ENCODE measurements at places on chromosomes 3 and 15. TPM values are rescaled to one million over a fixed set of nuclear protein-coding genes. Genes with fewer than 3 reads are reported as not detected.

CCDC14 gene
- 1.1 TPM for polyA plus RNA-seq

DNA sequence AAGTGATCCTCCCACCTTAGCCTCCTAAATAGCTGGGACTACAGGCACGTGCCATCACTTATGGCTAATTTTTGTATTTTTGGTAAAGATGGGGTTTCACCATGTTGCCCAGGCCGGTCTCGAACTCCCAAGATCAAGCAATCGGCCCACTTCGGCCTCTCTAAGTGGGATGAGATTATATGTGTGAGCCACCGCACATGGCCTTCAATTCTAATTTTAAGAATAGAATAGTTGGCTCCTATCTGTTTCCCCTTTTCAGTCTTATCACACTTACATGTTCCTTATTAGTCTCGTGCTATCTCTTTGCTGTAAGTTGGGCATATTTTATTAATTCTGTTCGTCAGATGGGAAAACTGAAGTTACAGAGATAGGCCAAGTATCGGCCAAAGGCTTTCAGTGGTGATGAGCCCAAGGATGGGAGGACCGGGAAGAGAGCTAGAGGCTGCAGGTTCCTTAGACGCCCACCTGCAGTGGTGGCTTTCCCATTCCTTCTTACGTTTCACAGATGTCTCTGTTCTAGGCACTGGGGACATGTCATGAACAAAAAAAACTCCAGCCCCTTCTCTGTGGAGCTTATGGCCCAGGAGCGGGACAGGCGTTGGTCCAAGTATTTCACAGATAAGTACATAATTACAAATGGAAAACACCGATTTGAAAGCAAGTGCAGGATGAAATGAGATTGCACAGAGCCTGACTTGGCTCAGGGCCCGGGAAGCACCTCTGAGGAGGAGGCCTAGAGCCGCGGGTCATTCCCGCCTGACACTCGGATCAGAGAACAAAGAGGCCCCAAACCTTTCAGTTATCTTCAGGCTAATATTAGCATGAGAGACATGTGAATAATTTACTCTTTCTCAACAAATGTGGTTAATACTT is 91.1 kb upstream of the KLF13 start:
- no peak for DNase-seq

CGGBP1 gene
- 77.5 TPM for polyA plus RNA-seq

WWTR1 gene
- not detected for polyA plus RNA-seq

DNA sequence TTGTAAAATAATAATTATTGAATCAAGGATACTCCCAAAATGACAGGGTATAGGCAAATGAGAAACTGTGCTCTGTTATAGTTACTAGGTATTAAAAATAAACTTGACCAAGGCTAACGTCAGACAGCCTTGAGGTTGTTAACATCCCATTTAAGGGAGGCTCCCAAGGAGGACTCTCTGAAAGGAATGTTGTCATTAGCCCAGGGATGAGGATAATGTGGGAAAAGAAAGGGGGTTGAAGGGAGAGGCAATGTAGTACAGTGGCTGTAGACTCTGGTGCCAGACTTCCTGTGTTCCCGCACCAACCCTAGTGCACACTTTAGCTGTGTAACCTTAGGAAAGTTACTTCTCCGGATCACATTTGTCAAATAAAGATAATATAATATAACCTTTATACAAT is 47.0 kb upstream of the RARB start:
- no peak for DNase-seq

GP9 gene
- 1.2 TPM for polyA plus RNA-seq

HMCES gene
- 111 TPM for polyA plus RNA-seq

GRCh38 chr3:162437480-162437879 is 940.9 kb downstream of the OTOL1 start:
- no peak for DNase-seq

DNA sequence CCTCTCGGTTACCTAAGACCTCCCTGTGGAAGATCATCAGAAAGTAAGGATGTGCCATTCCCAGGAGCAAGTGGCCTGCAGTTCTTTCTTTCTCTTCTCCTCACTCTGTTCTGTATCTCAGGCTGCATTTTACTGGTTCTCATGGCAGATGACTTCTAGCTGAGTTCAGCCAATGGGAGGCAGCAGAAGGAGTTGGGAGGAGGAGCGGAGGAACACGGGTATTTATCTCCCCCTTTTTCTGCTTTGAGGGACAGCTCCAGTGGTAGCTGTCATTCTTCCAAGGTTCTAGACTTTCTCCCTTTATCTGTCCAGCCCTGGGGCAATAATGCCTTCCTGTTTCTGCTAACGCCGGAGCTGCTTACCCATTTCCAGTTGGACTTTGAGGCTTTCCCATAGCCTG is 339.9 kb downstream of the NR2F2 start:
- no peak for DNase-seq

- DNase-seq, result no peak
Observed at GRCh38 chr3:54668236-54668635, 259.6 kb downstream of the LRTM1 start.

DNA sequence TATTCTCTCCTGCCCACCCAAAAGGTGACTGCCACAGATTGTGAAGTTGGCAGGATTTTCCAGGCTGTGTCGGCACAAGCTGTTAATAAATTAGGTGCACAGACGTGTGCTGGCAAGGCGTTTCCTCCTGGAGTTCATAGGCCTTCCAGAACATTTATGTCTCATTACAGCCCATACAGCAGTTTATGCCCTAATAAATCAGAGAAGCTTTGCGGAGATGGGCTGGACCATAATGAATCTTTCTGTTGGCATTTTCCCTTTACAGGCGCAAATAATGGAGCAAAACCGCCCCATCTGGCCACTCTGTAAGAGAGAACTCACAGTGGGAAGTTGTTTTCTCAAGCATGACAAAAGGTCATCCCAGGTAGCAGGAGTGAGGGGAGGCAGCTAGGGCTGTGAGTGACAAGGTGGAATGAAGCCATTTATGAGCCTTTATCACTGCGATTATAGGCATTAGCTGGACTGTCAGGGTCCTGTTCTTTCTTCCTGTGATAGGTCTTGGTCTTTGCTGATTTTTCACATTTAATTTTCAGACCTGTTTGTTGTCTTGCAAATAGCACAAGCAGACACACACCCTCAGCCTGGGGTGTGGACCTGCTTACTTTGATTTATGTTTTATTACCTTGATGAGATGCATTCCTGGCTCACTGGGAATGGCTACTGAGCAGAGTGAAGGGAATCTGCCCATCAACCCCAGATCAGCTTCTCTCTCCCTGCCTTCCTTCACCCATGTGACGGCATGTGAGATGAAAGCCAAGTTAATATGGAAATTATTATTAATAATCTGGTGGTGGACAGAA is 257.5 kb downstream of the LRTM1 start:
- no peak for DNase-seq

DNA sequence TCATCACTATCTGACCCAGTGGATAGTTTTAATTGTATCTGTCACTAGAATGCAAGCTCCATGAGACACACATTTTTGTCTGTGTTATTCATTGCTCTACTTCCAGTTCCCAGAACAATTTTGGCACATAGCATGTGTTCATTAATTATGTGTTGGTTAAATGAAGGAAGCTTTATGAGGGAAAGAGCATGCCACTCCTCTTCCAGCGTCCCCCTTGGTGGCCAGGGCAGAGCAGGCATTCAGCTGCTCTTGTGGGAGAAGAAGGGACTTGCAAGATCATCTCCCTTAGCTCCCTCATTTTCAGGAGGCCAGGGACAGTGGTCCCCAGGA is 489 bp upstream of the GALNT15 start:
- DNase-seq, result no peak

- DNase-seq, result no peak
Observed at GRCh38 chr3:24393316-24393715, 101.3 kb downstream of the THRB start.

DNA sequence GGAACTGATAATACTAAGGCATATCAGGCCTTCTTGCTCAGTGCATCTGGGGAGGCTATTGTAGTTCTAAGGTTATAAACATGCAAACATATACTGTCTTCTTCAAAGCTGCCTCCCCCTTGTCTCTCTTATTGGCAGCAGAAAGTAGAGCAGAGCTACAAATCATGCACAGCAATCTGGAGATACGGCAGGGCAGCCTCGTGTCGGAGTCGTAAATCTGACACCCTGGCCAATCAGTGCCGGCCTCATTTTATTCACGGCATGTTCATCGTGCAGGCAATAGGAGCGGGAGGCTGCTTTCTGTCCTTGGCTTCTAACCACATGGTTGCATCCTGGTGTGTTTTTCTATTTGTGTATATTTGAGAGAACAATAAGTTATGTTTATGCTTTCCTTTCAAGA is 300.2 kb upstream of the CNTN6 start:
- no peak for DNase-seq

DNA sequence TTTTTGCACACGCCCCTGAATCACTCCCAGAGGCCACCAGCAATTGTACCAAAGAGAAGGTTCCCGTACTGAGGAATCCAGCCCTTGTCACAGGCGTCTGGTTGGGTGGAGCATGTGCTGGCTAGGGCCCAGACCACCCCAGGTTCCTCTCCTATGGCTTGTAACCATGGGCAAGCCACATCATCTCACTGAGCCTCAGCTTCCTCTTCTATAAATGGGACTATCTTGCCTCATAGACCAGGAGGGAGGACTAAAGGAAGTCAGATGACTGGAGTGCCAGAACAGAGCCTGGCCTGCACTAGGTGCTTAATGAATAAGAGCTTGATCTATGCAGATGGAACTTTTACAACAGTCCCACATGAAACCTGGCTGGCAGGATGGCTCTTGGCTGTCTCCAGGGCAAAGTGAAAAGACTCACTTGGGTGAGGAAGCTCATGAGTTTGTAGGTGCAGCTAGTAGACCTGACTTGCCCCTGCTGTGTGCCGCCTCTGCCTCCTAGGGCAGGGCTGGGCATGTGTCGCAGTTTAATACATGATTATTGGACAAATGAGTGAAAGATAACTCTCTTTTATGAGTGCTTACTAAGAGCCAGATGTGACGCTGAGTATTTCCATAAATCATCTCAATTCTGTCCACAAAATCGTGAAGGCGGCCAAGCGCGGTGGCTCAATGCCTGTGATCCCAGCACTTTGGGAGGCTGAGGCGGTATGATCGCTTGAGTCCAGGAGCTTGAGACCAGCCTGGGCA is 29.3 kb downstream of the CTSH start:
- DNase-seq, result no peak

DNA sequence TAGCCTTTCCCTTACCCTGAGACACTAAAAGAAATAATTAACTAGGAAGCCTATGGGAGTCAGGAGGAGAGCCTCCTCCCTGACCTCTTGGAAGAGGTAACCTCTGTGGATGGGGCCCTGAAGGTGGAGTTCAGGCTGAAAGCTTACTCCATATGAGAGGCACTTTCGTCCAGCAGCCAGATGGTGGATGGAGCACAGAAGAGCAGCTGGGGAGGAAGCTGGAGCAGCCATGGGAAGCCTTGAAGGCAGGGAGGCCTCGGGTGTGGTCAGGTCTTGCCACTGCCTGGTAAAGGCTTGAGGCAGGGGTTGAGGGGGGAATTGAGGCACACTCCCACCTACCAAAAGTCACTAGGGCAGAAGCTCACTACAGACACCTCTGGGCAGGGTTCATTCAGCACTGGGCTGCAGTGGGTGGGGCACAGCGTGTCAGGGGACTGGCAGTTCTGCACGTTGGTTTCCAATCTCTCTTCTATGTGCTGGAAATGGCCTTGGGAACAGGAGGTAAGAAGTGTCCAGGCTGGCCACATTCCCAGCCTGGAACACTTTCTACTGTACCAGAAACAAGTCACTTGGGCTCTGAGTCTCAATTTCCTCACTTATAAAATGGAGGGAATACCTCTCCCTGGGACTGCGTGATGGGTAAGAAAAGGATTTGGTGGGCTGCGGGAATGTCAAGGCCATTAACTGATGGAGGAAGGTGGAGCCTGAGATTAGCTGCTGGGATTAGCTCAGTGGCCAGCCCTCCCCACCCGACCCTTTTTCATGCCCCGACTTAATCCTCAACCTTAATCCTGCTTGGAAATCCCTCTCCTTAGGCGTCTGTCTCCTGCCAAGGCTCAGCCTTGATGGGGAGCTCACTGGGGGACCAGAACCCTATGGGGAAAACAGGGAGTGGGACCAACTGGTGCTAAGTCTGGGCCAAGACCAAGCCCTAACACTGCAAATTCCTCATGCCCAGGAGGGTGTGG is 5.4 kb downstream of the PCBP4 start:
- DNase-seq, result no peak

CCK gene
- not detected for polyA plus RNA-seq

DNA sequence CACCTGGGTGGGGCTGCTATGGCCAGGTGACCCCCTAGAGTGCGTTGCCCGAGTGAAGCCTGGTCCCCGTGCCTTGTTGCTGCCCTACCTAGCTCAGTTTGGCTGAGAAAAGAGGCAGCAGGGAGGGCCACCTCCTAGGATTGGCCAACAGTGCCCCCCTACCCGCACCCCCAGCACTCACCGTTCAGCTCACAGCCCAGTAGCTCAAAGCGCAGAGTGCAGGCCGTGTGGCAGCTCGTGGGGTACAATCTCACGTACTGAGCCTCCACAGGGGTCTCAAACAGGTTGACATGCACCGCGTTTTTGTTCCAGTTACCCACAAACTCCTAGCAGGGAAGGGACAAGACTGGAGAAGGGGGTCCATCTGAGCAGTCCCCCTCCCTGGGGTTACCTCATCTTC is 7.6 kb downstream of the MFGE8 start:
- no peak for DNase-seq

- DNase-seq, result no peak
Observed at GRCh38 chr3:42514876-42515275, 12.4 kb downstream of the VIPR1 start.

DNA sequence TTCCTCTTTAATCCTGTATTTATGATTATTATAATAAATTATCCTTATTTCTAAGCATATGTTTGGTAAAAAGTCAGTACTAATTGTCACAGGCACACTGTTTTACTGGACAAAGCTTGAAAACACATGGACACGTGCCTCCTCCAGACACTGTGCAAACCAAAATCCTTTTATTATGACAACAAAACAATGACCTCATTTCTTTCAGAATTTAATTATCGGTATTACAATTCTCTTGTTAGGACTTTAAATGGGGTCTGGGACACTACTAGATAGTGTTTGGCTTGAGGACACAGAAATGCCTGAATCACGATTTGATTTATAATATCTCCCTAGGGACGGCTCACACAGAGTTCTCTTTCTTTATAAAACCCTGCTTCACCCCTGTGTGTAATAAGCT is 107.3 kb upstream of the IGSF10 start:
- DNase-seq, result no peak

DNA sequence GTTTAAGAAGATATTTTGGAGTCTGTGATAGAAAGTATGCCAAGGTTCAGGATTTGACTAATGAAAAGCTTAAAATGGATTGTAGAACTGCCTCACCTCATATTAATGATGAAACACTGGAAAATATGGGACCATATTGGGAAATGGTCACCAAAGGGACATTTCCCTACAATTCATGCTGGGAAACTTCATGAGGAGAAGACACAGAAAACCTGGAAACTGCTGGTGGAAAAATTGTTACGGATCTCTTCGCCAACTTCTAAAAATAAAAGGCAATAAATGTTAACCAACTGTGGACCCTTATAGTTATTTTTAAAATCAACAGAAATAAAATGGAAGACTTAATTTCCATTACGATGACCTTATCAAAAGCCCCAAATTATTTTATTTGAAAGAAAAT is 97.6 kb upstream of the FRMD4B start:
- no peak for DNase-seq

MESP2 gene
- not detected for polyA plus RNA-seq

GRCh38 chr3:133459400-133459799 is 59.5 kb downstream of the BFSP2 start:
- DNase-seq, result no peak

COL7A1 gene
- not detected for polyA plus RNA-seq

PLOD2 gene
- not detected for polyA plus RNA-seq

PML gene
- polyA plus RNA-seq, result 47.7 TPM
